Purkinje cell (primary cell): ENCODE measurements at places on chromosomes 4 and X. TPM values are rescaled to one million over a fixed set of nuclear protein-coding genes. Genes with fewer than 3 reads are reported as not detected.

CPZ gene
- not detected in 2 replicates for polyA plus RNA-seq

IL15 gene
- 0.22 and 1.1 TPM in 2 replicates for polyA plus RNA-seq

FAM149A gene
- polyA plus RNA-seq: 3.6 and 11.1 TPM in 2 replicates

SSX7 gene
- not detected in 2 replicates for polyA plus RNA-seq

GAGE13 gene
- polyA plus RNA-seq: not detected in 2 replicates

TLR10 gene
- 0.11 and 0.27 TPM in 2 replicates for polyA plus RNA-seq

XG gene
- polyA plus RNA-seq: not detected in 2 replicates

FAM47E gene
- 11.6 and 18.3 TPM in 2 replicates for polyA plus RNA-seq

LNX1 gene
- polyA plus RNA-seq: 11.7 and 15.2 TPM in 2 replicates

MID1 gene
- 33.6 and 45.1 TPM in 2 replicates for polyA plus RNA-seq

NWD2 gene
- polyA plus RNA-seq: 21.9 and 25.4 TPM in 2 replicates

CAPN6 gene
- 0.11 and 1.5 TPM in 2 replicates for polyA plus RNA-seq

ASB12 gene
- not detected in 2 replicates for polyA plus RNA-seq

ADH1A gene
- not detected in 2 replicates for polyA plus RNA-seq

PCDH10 gene
- polyA plus RNA-seq: 0.91 and 6.8 TPM in 2 replicates

SPANXN4 gene
- polyA plus RNA-seq: not detected in 2 replicates

NALF2 gene
- polyA plus RNA-seq: 0.60 and 1.5 TPM in 2 replicates

HCFC1 gene
- polyA plus RNA-seq: 4.1 and 5.5 TPM in 2 replicates

TMPRSS11B gene
- polyA plus RNA-seq: not detected in 2 replicates

RASL11B gene
- 1.4 and 12.6 TPM in 2 replicates for polyA plus RNA-seq

PDCL2 gene
- not detected in 2 replicates for polyA plus RNA-seq

ANXA3 gene
- polyA plus RNA-seq: 0.48 and 1.5 TPM in 2 replicates

GPRASP3 gene
- 15.6 and 17.8 TPM in 2 replicates for polyA plus RNA-seq

FGB gene
- not detected in 2 replicates for polyA plus RNA-seq

GUCY1A1 gene
- polyA plus RNA-seq: 6.4 TPM in 1 of 2 replicates, not detected in the other

HTN3 gene
- polyA plus RNA-seq: not detected in 2 replicates

NAP1L3 gene
- polyA plus RNA-seq: 94.6 and 98.2 TPM in 2 replicates

L1CAM gene
- polyA plus RNA-seq: 6.9 and 7.2 TPM in 2 replicates

ARHGAP10 gene
- 1.6 and 2.2 TPM in 2 replicates for polyA plus RNA-seq

RASGEF1B gene
- 17.3 and 18.7 TPM in 2 replicates for polyA plus RNA-seq

NDP gene
- 6.6 and 8.0 TPM in 2 replicates for polyA plus RNA-seq

SPP1 gene
- 9.8 and 21.8 TPM in 2 replicates for polyA plus RNA-seq

RAB41 gene
- 0.69 TPM in 1 of 2 replicates, not detected in the other for polyA plus RNA-seq

LINC00632 gene
- polyA plus RNA-seq: 471 and 485 TPM in 2 replicates

RHOXF2 gene
- polyA plus RNA-seq: 0.97 TPM in 1 of 2 replicates, not detected in the other

NUP62CL gene
- 2.2 and 3.8 TPM in 2 replicates for polyA plus RNA-seq

HSD17B13 gene
- 0.31 and 1.1 TPM in 2 replicates for polyA plus RNA-seq

KIAA1210 gene
- not detected in 2 replicates for polyA plus RNA-seq

TBC1D8B gene
- polyA plus RNA-seq: 1.2 and 5.6 TPM in 2 replicates

STK32B gene
- 0.45 and 1.1 TPM in 2 replicates for polyA plus RNA-seq

XAGE1B gene
- polyA plus RNA-seq: not detected in 2 replicates

AFP gene
- polyA plus RNA-seq: not detected in 2 replicates

RHOXF2B gene
- 0.36 TPM in 1 of 2 replicates, not detected in the other for polyA plus RNA-seq

ADGRL3 gene
- 15.0 and 27.0 TPM in 2 replicates for polyA plus RNA-seq

RADX gene
- 1.2 TPM in 1 of 2 replicates, not detected in the other for polyA plus RNA-seq

MYOZ2 gene
- polyA plus RNA-seq: not detected in 2 replicates
